ENCODE measurements at places on chromosomes 1 and 21.

DNA sequence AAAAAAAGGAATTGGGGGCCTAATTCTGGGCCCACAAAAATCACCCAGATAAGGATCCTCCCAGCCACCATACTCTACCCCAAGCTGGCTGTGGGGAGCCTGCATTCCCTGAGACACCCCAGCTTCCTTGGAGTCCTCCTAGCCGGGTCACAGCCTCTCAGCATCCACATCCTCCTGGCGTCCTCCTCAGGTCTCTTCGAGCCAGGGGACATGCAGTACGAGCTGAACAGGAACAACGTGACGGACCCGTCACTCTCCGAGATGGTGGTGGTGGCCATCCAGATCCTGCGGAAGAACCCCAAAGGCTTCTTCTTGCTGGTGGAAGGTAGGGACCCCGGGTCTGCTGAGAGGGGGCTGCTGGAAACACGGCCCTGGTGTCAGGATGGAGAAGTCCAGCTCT lies 64.3 kb downstream of the ALPL start:
- DNase-seq, result no peak

DNA sequence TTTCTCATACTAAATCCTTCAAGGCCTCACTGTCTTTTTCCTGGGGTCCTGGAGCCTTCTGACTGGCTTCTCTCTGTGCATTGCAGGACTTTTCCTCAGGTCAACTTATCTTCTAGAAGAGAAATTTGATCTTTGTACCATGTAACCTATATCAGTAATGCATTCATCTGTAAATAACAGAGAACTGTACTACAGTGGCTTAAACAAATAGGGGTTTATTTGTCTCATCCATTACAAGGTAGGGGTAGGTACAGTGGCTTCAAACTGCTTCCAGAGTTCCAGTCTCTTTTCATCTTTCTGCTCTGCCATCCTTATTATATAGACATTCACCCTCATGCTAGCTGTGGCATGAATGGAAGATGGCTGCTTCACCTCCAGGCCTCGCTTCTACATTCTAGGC lies 29.5 kb upstream of the GTF2B start:
- no peak for DNase-seq

GRCh38 chr1:7845761-7846160 lies 7.1 kb downstream of the UTS2 start:
- DNase-seq, result no peak

- DNase-seq, result no peak
Observed at GRCh38 chr1:206439205-206439604, 31.1 kb upstream of the IKBKE start.

DNA sequence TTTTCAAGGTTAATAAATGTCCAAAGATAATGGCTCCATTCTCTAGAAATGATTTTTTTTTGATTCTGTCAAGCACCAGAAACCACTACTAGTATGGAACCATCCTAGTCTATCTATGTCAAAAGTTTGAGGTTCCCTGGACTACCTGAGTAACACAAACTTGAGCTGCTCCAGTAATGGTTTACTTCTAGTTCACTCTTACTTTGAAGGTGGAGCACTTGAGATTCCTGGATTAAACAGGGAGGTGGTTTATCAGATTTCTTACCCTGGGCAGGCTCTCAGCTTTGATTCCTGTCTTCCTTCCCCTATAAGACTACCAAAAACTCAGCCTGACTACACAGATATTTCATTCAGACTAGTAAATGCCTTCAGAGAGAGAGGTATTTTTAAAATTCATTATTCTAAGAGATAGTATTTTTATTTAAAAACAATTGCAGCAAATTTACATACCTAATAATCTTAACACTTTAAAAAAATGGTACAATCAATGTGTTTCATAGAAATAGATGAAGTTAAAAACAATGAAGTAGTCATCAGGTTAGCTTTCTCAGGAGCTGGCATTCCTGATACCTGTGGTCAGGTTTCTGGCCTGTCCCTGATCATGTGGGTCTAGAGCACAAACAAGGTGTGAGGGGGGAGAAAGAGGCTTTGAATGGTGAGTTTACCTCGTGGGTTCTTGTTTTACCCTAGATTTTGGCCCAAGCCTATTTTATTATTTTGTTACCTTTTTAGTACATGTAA lies 23.4 kb downstream of the PHC2 start:
- no peak for DNase-seq

DNA sequence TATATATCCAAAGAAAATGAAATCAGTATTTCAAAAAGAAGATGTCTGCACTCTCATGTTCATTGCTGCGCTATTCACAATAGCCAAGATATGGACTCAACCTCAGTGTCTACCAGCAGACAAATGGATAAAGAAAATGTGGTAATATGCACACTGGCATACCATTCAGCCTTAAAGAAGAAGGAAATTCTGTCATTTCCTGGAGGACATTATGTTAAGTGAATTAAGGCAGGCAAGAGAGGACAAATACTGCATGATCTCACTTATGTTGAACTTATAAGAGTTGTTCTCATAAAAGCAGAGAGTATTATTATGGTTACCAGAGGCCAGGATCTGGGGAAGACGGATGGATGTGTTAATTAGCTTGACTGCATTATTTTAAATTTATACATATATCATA lies 115.9 kb downstream of the NEGR1 start:
- no peak for DNase-seq

DNA sequence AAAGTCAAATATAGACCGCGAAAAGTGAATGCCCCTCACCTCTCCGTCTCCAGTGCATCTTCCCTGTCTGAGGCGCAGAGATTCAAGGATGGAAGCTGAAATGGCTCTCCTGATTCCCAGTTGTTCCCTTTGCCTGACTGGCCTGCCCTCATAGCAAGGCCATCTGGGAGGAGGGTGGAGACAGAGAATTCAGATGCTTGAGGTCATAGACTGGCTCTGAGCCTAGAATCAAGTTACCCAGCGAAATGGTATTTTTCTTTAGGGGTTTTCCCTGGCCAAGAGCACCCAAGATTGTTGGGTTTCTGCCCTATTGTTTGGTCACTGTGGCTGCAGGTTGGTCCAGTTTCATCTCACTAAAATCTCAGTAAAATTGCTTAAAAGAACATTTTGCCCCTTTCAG lies 7.2 kb downstream of the METTL13 start:
- no peak for DNase-seq

DNA sequence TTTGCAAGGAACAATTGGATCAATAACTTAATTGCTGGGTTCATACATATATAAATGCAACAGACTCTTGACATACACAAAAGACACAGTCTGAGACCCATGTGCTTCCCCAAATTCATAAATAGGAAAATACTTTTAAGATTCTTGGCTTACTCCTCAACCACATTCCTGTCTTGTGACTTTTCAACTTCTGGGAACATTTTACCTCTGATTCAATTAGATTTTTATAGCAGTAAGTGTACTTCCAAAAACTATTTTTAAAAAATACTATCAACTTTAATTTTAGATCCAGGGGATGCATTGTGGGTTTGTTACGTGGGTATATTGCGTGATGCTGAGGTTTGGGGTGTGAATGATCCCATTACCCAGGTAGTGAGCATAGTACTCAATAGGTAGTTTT lies 406.7 kb downstream of the RPS6KC1 start:
- no peak for DNase-seq

GRCh38 chr1:198556971-198557370 lies 16.5 kb upstream of the ATP6V1G3 start:
- DNase-seq, result peak; percentile 22

DNA sequence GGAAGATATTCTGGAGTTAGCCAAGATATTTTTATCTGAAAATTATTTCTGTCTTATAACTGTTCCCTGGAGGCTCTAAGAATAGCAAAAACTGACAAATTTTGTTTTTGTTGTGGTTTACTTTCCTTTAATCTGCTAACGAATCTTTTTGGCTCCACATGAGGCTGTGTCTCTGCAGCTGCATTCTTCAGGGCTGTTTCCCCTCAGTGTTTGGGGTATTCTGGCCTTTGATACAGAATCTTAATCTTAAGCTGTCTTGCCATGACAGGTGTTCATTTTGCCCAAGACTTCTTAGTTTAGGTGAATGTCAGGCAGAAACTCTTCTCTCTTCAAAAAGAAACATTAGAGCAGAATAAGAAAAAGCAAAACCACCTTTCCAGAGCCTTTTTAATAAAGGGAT lies 83.8 kb downstream of the GABPA start:
- DNase-seq, result no peak

- no peak for DNase-seq
Observed at GRCh38 chr21:22965455-22966135, 1967.4 kb downstream of the NCAM2 start.

- no peak for DNase-seq
Observed at GRCh38 chr1:190497565-190497964, 19.9 kb upstream of the BRINP3 start.

DNA sequence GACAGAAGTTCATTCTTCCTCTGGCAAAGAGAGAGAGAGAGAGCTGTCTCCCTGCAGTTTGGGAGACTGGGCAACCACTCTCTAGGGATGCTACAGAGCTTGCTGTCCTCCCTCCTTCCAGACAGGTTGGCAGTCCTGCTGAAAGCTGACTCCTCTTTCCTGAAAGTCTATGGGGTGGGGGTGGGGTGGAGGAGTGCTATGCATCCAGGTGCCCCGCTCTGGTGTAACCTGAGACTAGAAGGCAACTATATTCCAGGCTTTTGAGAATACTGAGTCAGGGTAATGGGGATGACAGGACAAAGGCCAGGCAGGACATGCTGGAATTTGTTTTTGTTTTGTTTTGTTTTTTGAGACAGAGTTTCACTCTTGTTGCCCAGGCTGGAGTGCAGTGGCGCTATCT lies 55.4 kb downstream of the OPTC start:
- no peak for DNase-seq

DNA sequence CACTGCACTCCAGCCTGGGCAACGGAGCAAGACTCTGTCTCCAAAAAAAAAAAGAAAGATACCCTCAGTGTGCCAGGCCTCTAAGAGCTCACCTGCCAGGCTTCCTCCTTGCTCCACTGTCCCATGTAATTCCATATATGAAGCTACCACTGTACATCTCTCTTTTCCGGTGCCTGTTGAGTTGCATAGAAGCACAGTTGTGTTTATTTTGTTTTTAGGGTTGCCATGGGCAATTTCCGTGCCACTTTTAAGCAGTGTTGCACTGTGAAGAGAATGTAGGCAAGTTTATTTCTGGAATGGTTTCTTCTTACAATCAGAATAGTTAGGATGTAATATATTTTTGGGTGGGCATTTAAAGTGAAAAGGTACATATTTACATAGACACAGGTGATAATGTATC lies 23.3 kb downstream of the MR1 start:
- no peak for DNase-seq

GRCh38 chr1:8752411-8752810 lies 65.0 kb downstream of the RERE start:
- no peak for DNase-seq

- DNase-seq, result no peak
Observed at GRCh38 chr1:226605318-226605950, 56.9 kb downstream of the STUM start.

DNA sequence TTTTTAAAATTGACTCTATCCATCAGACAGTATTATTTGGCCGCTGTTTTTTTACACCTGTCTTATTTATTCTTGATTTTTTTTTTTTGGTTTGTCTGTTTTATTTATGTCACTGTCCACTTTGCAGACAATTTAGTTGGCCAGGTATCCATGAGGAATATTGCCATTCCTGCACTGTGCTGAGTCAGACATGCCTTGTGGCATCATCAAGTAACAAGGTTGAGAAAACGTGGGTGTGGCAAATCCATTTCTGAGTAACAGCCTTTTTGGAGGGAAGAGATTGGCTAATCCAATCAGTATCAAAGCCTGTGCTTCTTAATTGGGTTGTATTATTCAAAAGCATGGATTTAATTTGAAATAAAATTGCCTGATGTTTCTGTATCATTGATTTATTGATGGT lies 463.1 kb downstream of the USP25 start:
- DNase-seq, result no peak

- DNase-seq, result no peak
Observed at GRCh38 chr1:77592906-77593305, 89.6 kb downstream of the ZZZ3 start.

GRCh38 chr21:40882192-40882915 lies 35.4 kb upstream of the DSCAM start:
- DNase-seq, result no peak

DNA sequence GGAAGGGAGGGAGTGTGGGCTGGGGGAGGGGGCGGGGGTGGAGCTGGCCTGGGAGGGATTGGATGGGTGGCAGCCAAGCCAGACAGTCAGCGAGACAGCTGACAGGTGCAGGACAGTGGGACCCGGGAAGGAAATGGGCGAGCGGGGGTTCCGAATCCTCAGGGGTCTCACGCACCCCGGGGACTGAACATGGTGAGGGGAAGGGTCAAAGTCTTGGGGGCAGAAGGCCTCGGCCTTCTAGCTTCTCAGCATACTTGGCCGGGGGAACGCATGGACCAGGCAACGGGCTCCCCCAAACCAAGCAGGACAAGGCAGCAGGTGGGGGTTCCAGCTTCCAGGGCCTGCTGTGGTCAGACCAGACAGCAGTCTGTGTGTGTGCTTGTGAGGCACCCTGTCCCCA lies 23.1 kb downstream of the CASZ1 start:
- DNase-seq, result no peak

- DNase-seq, result no peak
Observed at GRCh38 chr1:198258491-198258890, 101.7 kb downstream of the NEK7 start.

GRCh38 chr1:1315435-1315954 lies 7.1 kb downstream of the PUSL1 start:
- DNase-seq, result no peak

GRCh38 chr1:162674034-162674608 lies 41.9 kb downstream of the DDR2 start:
- no peak for DNase-seq

GRCh38 chr1:6028042-6028850 lies 17.4 kb upstream of the KCNAB2 start:
- DNase-seq, result no peak

GRCh38 chr1:27528818-27529703 lies 39.1 kb upstream of the WASF2 start:
- no peak for DNase-seq

- no peak for DNase-seq
Observed at GRCh38 chr1:39987869-39988268, 32.9 kb downstream of the MFSD2A start.

GRCh38 chr1:182120411-182121258 lies 59.1 kb upstream of the ZNF648 start:
- DNase-seq, result no peak

Measured in activated CD4-positive, CD25-positive, alpha-beta regulatory T cell (primary cell).